ENCODE measurements at places on chromosomes 12 and 14.
A peak's percentile ranks its signal among the peaks of the same experiment; 100 is the strongest.

- DNase-seq: no peak
Measured at GRCh38 chr14:88327497-88327896, 4.4 kb upstream of the KCNK10 start.

- DNase-seq: no peak
Measured at GRCh38 chr14:103744621-103745395, 29.2 kb downstream of the ZFYVE21 start.

DNA sequence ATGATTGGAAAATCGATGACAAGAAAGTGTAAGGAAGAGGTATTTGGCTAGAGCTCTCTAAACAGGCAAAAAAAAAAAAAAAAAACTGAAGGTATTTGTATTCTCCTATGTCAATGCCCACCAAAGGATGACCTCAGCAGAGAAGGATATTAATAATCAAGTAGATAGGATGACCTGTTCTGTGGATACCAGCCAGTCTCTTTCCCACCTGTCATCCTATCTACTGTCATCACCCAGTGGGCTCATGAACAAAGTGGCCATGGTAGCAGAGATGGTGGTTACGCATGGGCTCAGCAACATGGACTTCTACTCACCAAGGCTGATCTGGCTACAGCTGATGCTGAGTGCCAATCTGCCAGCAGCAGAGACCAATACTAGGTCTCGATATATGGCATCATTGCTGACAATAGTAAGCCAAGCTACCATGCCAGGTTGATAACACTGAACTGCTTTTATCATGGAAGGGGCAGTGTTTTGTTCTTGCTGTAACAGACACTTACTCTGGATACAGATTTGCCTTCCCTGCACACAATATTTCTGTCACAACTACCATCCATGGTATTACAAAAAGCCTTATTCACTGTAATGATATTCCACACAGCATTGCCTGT, 43.5 kb downstream of the RPS6KA5 start:
- DNase-seq: no peak

DNA sequence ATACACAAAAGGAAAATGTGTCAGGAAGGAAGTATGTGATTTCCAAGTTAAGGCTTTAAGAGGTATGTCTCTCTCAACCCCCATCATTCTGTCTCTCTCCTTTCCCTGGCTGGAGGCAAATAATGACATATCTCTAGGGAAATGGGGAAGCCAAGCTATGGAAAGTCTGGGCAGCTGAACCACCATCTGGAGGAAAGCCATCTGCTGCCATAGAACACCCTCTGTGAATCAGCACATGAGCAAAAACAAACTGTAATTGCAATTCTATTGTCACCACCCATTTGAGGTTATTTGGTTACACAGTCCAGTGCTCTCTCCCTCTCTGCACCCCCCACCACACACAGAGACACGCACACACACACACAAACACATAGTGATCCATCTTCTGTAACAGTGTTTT, 766.2 kb downstream of the FLRT2 start:
- no peak for DNase-seq

DNA sequence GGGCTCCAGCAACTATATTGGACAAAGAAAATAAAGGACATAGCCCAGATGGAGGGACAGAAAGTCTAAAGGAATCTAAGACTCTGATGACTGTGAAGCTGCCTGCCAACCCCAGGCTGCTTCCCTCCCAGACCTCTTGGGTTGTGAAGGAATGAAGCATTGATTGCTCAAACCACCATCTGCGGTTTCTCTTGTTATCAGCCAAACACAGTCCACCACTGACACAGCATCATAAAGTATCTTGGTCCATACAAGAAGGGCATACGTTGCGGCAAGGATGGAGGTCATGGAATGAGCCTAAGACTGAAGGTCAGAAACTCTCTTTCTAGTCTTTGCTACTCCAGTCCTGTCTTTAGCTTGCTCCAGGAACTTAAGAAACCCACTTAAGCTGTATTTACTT, 58.5 kb upstream of the PLXNC1 start:
- DNase-seq: no peak

DNA sequence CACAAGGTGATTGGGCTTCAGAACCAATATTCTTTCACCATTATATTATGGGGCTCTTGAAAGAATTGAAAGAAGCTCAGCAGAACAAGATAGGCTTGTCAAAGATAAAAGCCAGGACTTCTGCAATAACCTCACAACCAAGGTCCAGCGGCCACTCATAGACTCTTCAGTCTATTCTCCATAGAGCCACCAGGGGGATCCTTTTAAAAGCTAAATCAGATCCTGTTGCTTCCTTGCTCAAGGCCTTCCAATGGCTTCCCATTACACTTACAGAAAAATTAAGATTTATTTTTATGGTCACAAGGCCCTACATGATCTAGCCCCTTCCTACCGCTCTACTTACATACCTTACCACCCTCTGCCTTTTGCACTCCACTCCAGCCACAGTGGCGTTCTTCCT, 169.6 kb downstream of the C12orf42 start:
- no peak for DNase-seq

- DNase-seq: no peak
Measured at GRCh38 chr12:114729731-114730130, 45.8 kb upstream of the TBX3 start.

- DNase-seq: no peak
Measured at GRCh38 chr12:123984903-123985302, 11.9 kb downstream of the ZNF664 start.

DNA sequence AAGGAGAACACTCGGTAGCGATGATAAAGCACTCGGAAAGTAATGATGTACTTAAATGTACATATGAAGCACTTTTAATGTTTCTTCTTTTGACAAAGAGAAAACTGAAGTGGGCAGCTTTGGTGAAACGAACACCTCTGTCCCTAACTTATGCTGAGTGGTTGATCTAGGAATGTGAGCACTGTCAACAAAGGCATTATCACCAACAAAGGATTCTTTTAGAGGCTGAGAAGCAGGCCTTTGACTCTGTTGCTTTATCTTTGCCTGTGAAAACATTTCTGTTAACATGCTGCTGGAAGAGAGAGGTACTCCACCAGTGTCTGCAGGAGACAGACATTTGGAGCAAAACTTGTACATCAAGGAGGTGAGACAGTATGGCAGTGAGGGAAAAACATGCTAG, 103.2 kb upstream of the VRK1 start:
- no peak for DNase-seq

DNA sequence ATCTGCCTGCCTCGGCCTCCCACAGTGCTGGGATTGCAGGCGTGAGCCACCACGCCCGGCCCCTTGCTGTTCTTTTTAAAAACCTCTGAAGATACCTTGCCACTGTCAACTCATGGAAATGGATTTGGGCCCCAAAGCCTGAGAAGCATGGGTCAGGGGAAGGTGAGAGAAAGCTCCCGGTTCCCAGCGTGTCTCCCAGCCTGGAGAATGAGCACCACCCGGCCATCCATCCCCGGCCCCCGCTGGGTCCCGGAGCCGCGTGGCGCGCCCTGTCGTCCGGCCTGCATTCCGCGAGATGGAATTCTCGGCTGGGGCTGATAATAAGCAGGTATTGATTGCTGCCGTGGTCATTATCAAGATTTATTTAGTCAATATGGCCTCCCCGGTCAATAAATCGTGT, 126.5 kb upstream of the MYL2 start:
- DNase-seq: no peak

GRCh38 chr12:121128908-121129810, 3.5 kb upstream of the P2RX7 start:
- DNase-seq: peak; percentile 90

DNA sequence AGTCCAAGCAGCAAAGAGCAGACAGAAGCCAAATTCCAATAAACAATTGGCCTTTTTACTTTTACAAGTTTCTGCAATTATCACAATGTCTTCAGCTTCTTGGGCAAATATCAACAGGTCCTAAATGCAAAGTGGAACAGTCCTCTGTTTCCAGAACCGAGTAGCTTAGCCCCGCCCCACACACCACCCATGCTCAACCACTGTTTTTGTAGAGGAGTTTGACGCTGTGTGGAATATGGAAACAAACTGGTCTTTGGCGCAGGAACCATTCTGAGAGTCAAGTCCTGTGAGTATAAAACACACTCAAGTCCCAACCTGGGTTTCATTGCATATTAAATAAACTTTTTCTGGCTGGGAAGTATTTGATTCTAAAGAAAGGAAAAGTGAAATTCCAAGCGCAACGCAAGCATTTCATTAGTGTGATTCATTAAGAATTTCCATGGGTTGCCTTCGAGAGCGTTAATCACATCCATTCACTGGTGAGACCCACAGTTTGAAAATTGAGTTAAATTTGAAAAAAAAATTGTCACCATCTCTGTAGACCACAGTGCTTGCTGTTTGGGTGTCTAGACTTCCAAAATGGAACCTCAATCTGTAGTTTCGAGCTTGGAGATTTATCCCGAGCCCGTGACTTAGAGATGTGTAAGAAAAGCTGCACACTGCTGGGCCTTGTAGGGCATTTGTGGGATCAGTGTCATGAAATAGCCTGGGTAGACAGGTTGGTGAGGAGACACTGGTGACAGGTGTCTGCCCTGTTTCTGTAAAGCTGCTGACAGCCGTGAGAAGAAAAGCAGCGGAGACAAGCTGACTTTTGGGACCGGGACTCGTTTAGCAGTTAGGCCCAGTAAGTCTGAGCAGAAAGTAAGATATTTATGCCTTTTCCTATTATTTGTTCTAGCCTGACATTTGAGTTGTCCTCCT, 96.1 kb downstream of the DAD1 start:
- no peak for DNase-seq

DNA sequence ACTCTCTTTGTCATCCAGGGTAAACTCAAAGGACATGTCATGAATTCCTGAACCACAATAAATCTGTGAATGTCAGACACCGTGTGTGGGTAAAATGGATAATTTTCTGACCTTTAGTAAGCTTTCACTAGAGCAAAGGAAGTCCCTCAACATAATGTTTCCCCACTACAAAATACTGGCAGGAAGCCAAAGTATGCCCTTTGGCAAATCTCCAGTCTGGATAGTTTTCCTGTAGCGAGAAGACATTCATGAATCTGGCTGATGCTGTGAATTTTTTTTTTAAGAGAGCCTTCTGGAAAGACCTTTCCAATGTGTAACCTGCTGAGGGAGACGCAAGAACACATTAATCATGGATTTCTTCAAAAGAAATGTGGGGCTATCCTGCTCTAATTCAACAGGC, 389.6 kb upstream of the DDHD1 start:
- no peak for DNase-seq

DNA sequence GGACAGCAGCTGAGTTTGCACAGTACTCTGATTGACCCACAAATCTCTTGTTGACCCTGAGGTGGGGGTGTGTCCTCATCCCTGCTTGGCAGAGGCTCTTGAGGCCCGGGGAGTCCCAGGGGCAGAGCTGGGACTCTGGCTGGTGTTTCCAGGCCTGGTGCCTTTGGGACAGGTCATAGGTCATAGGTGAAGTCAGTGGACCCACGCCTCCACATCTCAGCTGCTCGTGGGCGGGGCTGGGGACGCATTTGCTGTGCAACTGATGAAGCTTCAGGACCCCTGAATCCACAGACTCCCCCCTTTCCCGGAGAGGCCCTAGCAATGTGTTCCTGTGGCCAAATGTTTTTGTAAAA, 408 bp upstream of the CACNA2D4 start:
- DNase-seq: no peak

- DNase-seq: no peak
Measured at GRCh38 chr14:63578300-63578699, 35.1 kb upstream of the PPP2R5E start.

- DNase-seq: no peak
Measured at GRCh38 chr12:553216-554000, 93.7 kb downstream of the B4GALNT3 start.

DNA sequence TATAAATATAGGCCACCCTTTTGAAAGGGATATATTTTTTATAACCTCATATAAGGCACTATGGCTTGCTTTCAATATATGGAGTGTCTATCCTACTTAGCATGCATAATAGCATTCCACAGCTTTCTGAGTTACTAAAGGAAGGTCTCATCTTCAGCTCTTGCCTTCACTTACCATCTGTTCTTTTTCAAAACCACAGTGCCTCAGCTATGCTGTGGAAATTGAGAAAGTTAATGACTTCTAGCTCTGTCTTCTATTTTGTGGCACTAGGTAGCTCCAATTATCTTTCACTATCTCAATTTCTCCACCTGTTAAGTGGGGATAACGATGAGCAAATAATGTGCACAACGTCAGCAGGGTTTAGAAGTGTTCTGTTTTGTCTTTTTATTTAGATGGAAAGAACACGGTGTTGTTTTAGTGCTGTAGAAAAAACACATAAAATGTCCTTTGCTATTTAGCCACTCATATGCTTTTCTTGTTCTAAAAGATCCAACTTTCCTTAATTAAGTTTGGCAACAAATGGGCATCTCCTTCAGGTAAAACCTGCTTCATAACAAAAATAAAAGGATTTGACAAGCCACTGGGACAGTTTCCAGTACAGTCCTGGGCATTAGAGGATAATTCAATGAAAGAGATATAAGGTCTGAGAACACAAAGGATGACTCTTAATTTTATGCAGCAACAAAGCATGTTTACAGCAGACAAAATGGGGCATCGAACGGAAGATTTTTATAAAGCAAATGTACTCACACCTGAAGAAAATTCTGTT, 462.0 kb upstream of the SYT1 start:
- DNase-seq: no peak

GRCh38 chr12:124828264-124829007, 35.2 kb downstream of the SCARB1 start:
- no peak for DNase-seq

- DNase-seq: no peak
Measured at GRCh38 chr12:69019910-69020309, 86.9 kb upstream of the CPM start.

DNA sequence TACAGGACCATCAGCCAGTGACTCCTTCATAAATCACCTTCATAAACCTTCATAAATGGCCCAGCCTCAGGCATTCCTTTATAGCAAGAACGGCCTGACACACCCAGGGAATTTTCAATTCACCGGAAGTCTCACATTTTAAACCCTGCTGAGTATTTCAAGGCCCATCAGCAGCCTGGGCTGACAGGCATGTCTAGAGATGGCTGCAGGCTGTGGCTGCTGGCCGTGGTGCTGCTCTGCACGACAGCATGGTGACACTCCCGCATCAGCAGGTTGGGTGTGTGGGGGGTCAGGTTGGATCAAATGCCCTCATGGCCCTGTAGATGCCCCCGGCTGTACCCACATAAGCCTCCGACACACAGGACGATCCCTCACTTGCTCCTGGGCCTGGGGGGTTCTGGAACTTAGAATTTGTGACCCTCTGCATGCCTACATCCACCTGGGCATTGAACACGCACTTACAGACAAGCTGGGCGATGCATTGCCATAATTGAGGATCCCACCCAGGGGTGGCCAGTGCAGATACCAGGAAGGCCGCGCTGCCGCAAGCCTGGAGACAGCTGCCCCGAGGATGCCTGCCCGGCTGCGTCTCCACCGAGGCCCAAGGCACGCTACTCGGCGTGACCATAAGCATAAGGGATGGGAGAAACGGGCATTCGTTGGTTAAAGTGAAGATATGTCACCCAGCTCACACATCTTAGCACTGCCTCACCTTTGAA, 124.3 kb downstream of the PIWIL1 start:
- DNase-seq: no peak

DNA sequence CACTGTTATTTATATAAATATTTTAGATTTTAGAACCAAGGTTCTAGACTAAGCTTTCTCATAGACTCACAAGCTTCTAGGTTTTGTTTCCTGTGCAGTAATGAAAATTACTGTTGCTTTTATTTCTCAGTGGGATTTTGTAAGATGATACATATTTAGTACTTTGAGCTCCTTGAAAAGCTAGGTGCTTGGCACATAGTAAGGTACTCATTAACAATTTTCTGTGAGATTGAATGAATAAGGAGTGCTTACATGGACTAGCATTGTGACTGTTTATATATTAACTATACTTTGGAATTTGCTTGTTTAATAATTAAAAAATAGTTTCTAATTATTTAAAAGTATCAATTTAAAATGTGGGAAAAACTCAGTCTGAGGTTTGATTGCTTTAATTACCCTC, 85.7 kb downstream of the MIA2 start:
- DNase-seq: no peak

Data from nucleus accumbens (tissue), 56 donors.